ENCODE measurements at places on chromosomes 3 and 15.

- no peak for DNase-seq
Observed at GRCh38 chr3:100297784-100298183, 36.8 kb upstream of the NIT2 start.

- DNase-seq: no peak
Observed at GRCh38 chr3:141979050-141979671, 102.7 kb downstream of the ATP1B3 start.

GRCh38 chr15:95816591-95816990 is 513.9 kb upstream of the NR2F2 start:
- no peak for DNase-seq

DNA sequence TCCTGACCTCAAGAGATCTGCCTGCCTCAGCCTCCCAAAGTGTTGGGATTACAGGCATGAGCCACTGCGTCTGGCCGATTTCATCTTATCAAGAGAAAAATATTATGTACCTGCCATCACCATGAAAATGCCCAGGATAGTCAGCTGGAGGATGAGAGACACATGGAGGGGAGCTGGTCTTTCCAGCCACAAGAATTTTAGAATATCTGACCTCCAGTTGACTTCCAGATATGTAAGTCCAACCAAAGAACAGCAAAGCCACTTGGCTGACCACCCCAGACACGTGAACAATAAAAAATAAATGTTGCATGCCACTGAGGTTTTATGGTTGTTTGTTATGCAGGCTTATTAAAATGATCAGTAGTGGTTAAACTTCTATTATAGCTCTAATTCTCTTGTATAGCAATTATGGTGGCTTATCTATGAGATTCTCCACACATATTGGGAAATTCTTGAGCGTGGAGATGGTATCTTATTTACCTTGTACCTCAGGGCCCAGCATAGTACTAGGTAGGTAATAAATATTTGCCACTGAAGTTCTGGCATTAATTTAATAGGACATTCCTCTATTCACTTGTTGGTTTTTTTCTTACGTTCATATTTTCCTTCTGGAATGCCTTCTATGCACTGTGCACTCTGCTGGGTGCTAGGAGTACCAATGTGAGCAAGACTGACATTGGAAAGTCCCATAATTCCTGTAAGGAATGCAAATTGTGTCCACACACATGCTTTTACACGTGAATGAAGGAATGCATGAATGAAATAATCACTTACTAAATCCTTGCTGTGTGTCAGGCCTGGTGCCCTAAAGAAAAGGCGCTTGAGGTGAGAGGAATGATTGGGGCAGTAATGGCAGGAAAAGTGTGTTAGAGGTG is 77.6 kb downstream of the EDEM1 start:
- DNase-seq: no peak

DNA sequence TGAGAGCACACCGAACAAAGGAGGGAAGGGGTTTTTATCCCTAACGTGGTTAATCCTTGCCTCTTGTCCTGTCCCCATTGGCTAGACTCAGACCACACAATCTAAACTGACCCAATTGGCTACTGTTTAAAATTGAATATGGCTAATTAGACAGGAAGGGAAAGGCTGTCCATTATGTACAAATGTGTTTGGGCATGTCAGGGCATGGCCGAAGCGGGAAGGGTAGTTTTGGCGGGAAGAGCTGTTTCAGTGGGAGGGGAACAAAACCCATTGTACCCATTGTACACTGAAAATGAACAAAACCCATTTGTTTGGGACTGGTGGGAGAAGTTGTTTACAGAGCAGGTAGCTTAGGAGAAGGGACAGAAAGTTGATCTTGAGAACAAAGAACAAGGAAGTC is 330.9 kb upstream of the POU1F1 start:
- DNase-seq: no peak

DNA sequence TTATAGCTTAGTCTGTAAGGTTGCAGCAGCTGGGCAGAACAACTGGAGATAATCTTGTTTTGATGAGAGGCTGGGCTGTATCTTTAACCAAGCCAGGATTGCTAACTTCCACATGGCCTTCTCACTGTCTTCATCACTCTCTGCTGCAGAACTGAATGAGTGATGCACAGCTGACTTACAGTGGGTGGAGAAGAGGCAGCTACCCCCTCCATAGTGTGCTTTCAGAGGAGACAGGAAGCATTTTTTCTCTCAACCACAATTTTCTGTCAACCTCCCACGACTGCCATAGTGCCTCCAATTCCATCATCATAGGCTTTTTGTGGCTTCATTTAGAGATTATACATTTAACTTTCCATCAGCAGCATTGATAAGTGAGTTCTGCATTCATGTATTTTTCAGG is 168.2 kb downstream of the CLSTN2 start:
- DNase-seq: no peak

- DNase-seq: no peak
Observed at GRCh38 chr3:111851511-111851954, 7.5 kb upstream of the PHLDB2 start.

GRCh38 chr3:159356606-159357005 is 554.8 kb downstream of the MFSD1 start:
- no peak for DNase-seq

DNA sequence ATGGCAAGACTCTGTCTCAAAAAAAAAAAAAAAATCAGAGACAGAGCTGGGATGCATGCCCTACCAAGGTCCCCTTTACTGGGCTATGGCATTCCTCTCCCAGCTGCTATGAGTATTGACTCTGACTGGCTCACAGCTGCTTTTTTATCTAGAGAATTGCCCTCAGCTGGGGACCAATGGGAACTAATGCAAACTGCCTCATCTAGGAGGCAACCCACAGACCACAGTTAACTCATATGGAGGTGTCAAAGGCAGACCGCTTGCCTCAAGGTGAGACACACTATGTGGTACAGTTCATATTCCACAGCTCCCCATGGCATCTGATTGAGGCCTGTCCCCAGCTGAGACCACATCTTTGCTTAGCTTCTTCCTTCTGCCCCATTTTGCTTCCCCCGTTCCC is 183.5 kb upstream of the EOMES start:
- DNase-seq: no peak

Data from NCI-H1436 (cell line).